ENCODE measurements at places on chromosomes 7 and 10.

DNA sequence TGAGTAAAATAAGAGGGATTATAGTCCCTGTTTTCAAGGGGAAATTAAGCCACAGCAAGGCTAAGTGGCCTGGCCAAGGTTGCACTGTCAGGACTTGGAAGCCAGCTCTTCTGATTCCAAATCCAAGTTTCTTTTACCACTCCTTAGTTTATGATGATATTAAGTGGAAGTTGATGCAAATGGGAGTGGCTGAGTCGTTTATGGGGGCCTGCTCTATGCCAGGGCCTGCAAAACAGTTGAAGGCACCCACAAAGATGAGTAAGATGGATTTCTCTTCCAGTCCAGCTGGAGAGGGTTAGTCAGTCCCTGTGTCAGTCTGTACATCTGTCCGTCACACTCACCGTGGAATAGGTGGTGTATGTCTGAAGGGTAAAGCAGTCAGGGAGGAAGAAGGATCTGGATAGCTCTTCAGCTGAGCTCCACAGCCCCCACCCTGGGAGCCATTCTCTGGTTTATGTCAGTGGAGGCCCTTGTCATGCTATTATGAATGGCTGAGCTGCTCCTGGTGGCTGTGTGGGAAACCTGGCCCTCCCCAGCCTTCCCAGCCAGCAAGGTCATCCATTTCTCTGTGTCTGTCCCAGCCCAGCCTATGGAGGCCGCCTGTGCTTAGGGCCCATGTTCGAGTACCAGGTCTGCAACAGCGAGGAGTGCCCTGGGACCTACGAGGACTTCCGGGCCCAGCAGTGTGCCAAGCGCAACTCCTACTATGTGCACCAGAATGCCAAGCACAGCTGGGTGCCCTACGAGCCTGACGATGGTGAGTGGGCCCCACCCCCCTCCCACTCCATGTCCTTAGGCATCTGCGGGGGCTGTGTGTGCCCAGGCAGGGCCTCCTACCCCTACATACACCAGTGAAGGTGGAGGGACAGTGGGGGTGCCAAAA lies 44.5 kb downstream of the TBATA start:
- DNase-seq, result no peak

GRCh38 chr7:42080841-42081586 lies 156.0 kb downstream of the GLI3 start:
- no peak for DNase-seq

GRCh38 chr7:15463801-15464666 lies 97.8 kb downstream of the AGMO start:
- no peak for DNase-seq

DNA sequence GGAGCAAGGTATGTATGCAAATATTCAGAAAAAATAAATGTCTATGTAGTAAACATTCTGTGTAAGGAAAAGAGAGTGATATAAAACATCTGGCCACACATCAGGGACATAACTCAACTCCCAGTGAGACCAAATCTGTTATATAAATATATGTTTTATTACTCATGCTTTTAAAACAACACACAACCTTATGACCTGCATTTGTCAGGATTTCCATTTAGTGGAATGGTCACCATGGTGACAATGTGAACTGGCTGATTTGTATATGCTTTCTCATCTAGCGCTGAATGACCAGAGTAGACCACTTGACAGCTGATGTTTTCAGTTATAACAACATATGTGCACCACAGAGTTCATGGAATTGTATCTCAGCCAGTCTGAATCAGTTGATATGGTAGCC lies 551.7 kb downstream of the HTR7 start:
- DNase-seq, result no peak

GRCh38 chr7:132318352-132319318 lies 257.6 kb downstream of the PLXNA4 start:
- DNase-seq, result peak; percentile 90

GRCh38 chr7:121519548-121520521 lies 123.7 kb upstream of the FAM3C start:
- DNase-seq, result no peak

- DNase-seq, result no peak
Observed at GRCh38 chr10:51075043-51075872, 971 bp downstream of the PRKG1 start.

DNA sequence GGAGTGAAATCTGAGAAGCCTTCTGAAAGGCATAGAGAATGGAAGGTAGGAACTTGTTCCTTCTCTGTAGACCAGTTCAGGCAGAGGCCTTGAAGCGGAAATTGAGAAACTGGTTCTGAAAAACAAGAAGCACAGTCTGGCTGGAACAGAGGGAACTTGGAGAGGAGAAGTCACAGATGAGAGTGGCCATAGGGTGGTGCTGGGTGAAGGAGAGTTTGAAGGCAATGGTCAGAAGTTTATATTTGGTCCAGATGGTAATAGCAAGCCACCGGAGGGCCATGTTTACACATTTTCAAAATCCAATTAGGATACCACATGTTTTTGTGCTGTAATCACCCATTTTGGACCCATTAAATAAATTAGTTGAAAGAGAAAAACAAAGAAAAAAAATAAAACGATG lies 692.5 kb downstream of the INHBA start:
- DNase-seq, result no peak

GRCh38 chr10:35420827-35421552 lies 84.7 kb downstream of the CCNY start:
- no peak for DNase-seq

DNA sequence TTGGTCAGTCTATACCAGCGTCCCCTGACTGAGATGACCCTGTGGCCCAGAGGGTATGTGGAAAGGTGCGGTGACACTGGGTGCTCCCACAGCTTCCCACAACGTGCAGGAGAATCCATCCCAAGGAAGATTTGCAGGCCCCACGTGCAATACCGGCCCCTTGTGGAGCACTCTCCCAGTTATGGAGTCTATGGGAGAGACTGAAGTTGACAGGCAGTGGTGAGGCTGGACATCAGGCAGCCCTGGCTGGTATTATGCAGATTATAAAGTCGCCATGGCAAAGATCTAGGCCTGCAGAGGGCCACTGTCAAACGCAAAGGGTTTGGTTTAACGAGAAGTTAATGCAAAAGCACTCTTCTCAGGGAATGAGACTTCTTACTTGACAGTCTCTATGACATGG lies 434.7 kb upstream of the C7orf33 start:
- DNase-seq, result no peak

GRCh38 chr10:122554131-122555036 lies 6.2 kb upstream of the DMBT1 start:
- no peak for DNase-seq

- no peak for DNase-seq
Observed at GRCh38 chr7:126578338-126578737, 674.4 kb downstream of the GRM8 start.

DNA sequence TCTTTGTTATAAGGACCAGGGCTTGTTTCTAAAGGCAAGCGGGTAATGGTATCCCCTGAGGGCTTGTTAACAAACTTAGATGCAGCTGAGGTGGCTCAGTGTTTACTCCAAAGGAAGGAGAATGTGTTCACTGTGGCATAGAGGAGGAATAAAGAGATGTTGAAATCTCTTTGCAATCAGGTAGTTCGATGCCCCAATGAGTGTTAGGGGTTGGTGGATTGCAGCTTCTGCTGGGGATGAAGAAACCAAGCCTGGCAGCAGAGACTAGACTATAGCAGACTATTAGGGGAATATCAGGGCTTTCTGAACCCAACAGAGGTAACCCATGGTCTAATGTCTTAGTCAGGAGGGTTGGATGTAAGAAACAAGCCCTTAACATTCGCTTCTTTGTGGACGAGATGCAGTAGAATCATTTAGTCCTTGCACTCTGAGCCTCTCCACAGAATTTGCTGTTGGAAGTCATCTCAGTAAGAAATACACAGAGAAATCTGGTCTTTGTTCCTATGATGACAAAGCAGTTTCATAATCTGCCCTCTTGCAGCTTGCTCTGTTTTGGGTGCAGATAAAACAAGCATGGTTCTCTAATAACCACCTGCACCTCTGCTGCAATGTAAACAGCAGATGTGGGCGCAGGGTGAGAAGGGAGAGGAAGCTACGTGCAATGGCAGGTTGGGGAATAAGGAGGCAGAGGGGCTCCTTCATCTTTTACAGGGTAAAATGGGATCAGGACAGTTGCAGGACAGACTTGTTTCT lies 108.6 kb downstream of the NRF1 start:
- DNase-seq, result no peak

DNA sequence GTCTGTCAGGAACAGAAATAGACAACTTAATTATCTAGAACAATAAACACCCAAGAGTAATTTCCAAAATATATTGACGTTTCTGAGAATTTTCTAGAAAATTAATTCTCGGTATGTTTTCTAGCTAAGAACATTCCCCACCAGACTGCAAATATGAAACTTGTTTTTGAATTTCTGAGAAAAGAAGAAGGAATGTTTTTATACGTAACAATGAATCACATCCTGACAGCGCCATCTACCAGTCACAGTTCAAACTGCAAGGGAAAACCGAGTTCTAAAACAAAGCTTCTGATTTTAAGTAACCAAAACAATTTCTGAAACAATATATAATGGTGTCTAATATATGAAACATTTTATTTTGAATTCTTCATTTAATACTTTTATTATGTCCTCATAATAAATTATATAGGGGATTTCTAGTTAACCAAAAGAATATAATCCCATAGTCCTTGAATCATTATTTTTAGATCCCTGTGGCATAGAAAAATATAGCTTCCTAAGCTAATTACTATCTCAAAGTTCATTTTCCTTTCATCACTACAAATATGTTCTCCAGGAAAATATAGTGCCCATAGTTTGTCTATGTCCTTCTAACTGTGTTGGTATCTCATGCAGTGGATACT lies 34.5 kb upstream of the MEOX2 start:
- DNase-seq, result no peak

DNA sequence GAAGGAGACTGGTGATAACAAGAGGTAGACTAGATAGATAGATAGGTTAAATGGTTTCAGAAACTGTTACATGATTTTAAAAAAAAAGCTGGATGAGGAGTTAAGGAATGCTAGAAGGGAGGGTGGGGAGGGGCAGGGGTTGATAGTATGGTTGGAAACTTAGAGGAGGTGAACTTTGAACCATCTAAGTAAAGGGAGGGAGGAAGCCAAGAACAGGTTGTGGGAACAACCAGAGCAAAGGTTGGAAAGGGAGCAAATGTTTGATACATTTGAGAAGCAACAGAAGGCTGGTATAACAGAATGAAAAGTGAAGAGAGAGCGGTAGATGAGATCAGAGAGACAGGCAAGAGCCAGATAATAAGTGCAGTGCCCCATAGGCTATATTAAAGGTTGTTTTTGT lies 224.8 kb downstream of the FOXP2 start:
- no peak for DNase-seq

GRCh38 chr10:28214219-28214618 lies 88.6 kb downstream of the MPP7 start:
- DNase-seq, result no peak

- no peak for DNase-seq
Observed at GRCh38 chr7:101085162-101085964, at the start of gene TRIM56. TSS of gene TRIM56 (plus strand) at chr7:101085481. CDS start at chr7:101087313, 1,832 bp downstream.

GRCh38 chr10:10125676-10126075 lies 892.0 kb upstream of the CELF2 start:
- DNase-seq, result no peak

GRCh38 chr10:89632824-89633223 lies 12.2 kb downstream of the PANK1 start:
- DNase-seq, result no peak

All from iPS DF 6.9 (cell line).